ENCODE measurements at places on chromosomes 2 and 18.

- peak; percentile 10 for DNase-seq
These were observed 26.1 kb downstream of the MPHOSPH10 start for GRCh38 chr2:71156573-71156972.

DNA sequence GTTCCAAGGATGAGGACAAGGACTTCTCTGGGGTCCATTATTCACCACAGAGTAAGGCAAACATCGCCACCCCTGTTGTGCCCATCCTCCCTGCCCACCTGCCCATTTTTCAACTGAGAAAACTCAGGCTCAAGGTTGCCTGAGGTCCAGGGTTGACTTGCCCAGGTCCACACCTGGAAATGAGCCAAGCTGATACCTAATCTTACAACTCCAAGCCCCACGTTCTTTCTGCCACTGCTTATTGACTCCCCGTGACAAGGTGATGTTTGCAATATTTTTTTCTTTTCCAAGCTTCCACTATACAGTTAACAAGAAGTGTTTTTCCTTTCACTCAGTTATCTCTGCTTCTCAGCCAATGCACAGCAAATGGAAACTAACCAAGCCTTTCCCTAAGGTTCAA, 39.0 kb downstream of the RNF152 start:
- no peak for DNase-seq

DNA sequence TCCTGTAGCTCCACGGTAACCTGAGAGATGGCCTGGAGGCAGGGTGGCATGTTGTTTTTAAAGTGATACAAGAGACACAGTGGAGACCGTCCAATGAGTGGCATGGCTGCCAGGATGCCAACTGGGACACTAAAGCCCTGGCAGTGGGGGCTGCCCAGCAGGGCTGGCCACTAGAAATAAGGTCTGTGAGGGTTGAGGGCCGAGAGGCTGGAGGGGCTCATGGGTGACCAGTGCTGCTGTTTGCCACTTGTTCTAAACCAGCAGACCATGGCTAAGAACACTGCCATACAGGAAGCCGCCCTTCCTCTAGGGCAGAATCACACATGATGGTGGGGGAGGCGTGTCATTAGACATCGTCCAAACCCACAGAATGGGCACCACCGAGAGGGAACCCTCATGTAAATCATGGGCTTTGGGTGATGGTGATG, 71.9 kb downstream of the ALPK2 start:
- no peak for DNase-seq

DNA sequence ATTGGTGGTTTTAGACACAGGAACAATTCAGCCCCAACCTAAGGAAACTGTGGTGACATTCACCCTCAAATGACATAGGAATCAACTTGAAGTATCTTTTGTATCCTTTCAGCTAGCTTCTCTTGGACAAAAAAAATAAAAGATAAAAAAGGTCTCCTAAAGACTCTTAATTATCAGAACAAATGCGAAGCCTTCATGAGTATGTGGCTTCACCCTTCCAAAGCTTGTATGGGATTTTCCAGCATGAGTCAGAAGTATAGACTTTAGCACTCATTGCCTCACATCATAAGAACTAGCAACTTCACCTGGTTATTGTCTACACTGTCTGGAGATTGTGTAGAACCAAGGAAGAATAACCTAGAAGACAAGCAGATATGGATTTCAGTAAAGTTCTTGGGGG, 135.4 kb downstream of the LAMA3 start:
- DNase-seq: no peak

GRCh38 chr2:170963386-170963785, 34.3 kb downstream of the GORASP2 start:
- no peak for DNase-seq

All from DMS79 treated with DMSO at 0.1 percent for 48 hours (cell line).